ENCODE measurements at places on chromosomes 3 and 15.

GRCh38 chr3:112143251-112143650 is 10.2 kb upstream of the GCSAM start:
- DNase-seq: no peak

- DNase-seq: no peak
These were observed 10.0 kb downstream of the ARMC8 start for GRCh38 chr3:138197058-138197457.

GRCh38 chr3:181739628-181740027 is 27.9 kb downstream of the SOX2 start:
- DNase-seq: no peak

- no peak for DNase-seq
These were observed 128.9 kb upstream of the TPRG1 start for GRCh38 chr3:189042832-189043231.

DNA sequence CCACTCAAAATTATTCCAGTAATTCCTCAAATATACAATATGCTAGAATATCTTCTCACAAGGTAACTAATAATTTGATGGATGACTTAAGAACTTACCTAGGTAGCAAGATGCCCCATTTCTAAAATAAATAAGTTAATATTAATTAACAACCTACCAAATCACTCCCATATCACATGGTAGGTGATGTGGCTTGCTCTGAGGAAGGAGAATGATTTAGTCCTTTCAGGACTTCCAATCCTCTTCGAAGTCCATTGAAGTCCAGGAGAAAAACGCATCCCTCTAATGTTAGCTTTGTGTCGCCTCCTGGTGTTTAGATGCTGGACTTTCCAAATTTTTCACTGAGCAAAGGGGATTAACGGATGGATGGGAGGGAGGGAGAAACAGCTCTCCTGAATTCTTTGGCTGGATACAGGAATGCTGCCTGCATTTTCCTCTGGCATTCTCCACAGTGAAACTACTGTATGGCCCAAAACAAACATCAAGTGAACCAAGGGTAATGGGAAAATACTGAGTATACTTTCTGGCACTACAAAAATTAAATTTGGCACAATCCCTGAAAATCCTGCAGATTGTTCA is 58.6 kb downstream of the PRICKLE2 start:
- no peak for DNase-seq

DNA sequence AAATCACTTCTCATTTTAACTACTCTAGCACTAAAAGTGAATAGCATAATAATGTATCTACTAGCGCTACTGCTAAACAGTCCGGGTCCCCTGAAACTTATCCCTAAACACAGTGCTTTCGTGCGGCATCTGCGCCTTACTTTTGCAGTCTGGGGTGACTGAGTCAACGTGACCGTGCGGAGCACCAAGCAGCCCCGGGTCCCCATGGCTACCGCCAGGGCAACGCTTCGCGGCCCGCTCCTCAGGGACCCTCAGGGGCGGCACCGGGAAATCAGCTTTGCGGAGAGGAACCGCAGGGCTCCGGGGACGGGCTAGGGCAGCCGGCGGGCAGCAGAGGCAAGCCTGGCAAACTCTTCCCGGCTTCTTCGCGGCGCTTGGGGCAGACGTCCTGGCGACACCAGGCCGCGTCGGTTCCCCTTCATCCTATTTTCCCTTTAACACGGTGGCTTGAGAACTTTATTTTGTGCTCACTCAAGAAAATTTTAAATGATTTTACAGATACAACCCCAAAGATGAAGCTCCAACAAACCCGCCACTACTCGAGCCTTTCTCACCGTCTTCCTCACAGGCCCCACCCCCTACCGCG is 757 bp upstream of the DIPK2A start:
- peak; percentile 31 for DNase-seq

GRCh38 chr3:167372138-167372537 is 8.0 kb downstream of the ZBBX start:
- DNase-seq: no peak

GRCh38 chr15:47908486-47908885 is 191.2 kb downstream of the SEMA6D start:
- no peak for DNase-seq

- no peak for DNase-seq
These were observed 352.6 kb upstream of the CCDC54 start for GRCh38 chr3:107024551-107025026.

- no peak for DNase-seq
These were observed 26.3 kb downstream of the TMEM44 start for GRCh38 chr3:194606941-194607340.

GRCh38 chr15:77075528-77075927 is 4.6 kb upstream of the TSPAN3 start:
- no peak for DNase-seq

DNA sequence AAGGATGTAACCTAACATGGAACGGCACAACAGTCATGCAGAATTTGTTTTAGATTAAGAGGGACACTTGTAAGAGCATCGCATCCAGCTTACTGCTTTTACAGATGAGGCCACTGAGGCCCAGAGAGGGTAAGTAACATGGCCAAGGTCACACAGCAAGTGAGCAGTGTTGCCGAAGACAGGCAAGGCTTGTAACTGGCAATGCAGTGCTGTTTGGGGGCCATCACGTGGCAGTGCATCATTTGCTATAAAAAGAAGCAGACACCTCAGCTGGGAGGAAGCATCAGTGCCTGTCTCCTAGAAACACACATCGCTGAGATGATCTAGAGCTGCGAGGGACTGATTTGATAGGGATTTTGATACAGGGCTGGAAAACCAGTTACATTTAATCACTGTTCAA is 108.2 kb upstream of the PROK2 start:
- no peak for DNase-seq
